ENCODE measurements at places on chromosomes 16 and 17.

GRCh38 chr17:50129728-50130558 lies at the start of gene SAMD14:
Gene SAMD14, minus strand, starts transcription at chr17:50130160. Its CDS starts 5,201 bp downstream, at chr17:50124959.
- DNase-seq, result peak; percentile 62

DNA sequence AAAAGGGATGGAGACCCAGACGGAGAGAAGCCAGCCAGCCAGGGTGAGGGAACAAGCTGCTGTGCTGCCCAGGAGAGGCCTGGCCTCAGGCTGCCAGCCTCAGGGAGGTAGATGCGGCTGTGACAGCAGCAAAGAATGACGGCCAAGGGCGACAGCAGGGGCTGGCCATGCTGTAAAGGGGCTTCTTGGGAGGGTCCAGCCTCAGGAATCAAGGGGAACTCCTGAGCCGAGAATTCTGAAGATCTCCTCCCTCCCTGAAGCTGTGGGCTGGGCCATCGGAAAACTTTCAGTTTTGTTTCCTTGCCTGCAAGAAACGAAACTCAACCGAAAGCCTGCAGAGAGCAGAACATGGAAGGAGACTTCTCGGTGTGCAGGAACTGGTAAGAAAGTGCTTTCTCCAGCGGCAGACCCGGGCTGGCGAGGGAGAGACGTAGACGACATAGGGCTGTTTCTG lies at the start of gene XAF1:
TSS of gene XAF1 (plus strand) at position 316 of the 454 bp plus-strand sequence. CDS start at position 349, 33 bp downstream.
- peak; percentile 31 for DNase-seq

GRCh38 chr17:72702998-72703397 lies 389.5 kb downstream of the SLC39A11 start:
- no peak for DNase-seq

DNA sequence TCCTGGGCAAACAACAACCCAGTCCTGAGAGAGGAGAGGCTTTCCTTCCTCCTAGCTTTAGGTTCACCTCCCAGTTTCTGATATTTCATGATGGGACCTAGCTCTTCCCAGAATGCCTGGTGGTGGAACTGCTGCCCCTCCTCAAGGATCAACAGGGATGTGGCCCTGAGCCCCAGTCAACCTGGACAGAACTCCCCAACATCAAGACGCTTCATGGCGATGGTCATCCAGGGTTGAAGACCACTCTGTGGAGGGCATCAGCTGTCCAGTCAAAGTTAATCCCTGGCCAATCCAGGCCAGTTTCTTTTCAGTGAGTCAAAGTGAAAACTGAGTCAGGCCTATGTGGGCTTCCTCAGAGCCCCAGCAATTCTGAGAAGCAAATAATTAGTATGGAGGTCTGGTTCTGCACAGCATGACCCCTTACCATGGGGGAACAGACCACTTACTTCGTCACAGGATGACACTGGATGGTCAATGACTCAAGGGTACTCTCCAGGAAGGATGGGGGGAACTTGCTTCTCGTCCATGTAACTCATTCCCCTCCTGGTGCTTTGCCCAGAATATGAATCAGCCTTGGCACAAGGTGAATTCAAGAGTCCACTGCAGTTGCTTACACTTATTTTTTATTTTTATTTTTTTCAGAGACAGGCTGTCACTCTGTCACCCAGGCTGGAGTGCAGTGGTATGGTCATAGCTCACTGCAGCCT lies 14.7 kb upstream of the XYLT2 start:
- DNase-seq, result no peak

GRCh38 chr16:2019518-2019920 lies at the start of gene NPW:
Gene NPW, plus strand, starts transcription at chr16:2019785.
- no peak for DNase-seq
